Stimulated activated CD4-positive, alpha-beta T cell treated with anti-CD3 and anti-CD28 coated beads, Interleukin-15, amount 100 ng/mL, for 1 hour (primary cell): ENCODE measurements at places on chromosomes 7 and 10.

GRCh38 chr7:113040849-113041248 lies 45.8 kb downstream of the GPR85 start:
- DNase-seq = no peak

GRCh38 chr7:37346761-37347160 lies 101.9 kb downstream of the ELMO1 start:
- no peak for DNase-seq

DNA sequence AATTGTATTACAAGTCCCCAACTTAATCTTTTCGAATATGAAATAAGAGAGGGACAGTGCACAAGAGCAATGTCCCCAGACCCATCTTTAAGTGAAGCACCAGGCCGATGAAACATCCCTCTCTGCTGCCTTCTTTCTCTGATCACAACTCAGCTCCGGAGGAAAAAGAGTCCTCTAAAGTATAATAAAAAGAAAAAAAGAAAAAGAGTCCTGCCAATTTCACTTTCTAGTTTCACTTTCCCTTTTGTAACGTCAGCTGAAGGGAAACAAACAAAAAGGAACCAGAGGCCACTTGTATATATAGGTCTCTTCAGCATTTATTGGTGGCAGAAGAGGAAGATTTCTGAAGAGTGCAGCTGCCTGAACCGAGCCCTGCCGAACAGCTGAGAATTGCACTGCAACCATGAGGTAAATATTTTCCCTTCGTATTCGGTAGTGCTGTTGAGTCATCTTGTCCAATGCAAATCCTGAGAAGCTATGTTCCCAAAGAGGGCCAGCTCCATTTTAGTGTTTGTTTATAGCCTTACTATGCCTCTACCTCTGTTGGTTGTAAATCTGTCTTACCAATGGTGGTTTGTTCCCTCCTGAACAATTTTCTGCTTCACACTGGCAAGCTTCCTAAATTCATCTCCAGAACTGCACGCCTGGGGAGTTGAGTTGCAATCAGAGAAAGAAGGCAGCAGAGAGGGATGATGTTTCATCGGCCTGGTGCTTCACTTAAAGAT lies at the start of gene IFIT2:
TSS of gene IFIT2 (plus strand) at position 326 of the 725 bp plus-strand sequence. CDS start at position 404, 78 bp downstream.
- DNase-seq = no peak

DNA sequence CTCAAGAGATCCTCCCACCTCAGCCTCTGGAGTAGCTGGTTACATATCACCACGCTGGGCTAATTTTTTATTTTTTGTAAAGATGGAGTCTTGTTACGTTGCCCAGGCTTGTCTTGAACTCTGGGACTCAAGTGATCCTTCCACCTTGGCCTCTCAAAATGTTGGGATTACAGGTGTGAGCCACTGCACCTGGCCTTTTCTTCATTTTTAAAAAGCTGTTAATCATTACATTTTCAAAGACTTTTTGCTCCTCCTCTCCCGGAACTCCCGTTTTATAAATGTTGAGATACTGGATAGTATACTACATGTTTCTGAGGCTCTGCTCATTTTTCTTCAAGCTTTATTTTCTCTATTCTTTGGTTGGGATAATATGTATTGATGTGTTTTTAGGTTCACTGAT lies 16.4 kb downstream of the AOAH start:
- DNase-seq = no peak

DNA sequence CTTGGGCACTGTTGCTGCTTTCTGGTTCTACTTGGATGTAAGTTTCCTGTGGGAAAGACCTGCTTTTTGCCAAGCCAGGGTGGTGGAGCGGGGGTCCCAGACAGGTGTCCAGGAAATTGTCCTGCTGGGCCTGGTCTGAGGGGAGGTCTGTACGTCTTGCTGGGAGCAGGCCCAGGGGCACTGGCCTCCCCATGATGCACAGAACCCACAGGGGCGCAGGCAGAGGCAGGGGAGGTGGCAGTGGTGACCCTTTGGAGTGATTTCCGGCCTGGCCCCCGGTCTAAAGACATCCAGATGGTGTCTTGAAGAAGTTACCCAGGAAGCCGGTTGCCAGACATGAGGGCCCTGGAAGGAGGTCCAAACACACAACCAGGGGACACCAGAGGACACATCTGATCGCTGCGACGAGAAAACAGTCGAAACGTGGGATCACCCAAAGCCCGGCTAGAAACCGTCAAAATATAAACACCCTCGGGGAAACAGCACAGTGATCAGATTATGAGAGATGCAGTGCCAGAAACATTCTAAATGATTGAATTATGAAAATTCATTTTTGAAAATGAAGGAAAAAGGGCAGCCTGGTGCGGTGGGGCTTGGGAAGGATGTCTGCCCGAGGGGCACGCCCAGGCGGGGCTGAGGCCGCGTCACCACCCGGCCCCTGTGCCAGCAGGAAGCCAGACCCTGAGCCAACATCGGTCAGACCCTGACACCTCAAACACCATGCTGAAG lies 59.6 kb downstream of the TMEM270 start:
- no peak for DNase-seq

GRCh38 chr7:80054356-80054755 lies 80.3 kb upstream of the GNAI1 start:
- DNase-seq = no peak
